ENCODE measurements at places on chromosomes 6 and 20.
A peak's percentile ranks its signal among the peaks of the same experiment; 100 is the strongest.

- no peak for DNase-seq
Observed at GRCh38 chr6:148143771-148144170, 198.9 kb upstream of the SASH1 start.

DNA sequence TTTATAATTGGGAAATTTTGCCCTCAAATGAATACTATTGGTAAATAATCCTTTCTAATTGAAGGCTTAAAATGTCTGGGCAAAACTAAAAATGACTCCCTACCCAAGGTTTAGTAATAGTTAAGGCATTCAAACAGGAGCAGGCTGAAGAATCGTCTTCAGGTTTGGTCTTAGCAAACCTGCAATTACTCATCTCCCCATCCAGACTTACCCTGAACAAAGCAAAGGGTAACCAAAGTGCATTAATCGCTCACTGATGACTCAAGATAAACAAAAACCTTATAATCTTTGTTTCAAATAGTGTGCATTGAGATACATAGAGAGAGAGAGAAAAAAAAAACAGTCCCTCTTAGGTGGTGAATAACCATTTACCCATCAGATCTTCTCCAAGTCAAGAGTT lies 225.5 kb downstream of the BMP2 start:
- DNase-seq, result no peak

DNA sequence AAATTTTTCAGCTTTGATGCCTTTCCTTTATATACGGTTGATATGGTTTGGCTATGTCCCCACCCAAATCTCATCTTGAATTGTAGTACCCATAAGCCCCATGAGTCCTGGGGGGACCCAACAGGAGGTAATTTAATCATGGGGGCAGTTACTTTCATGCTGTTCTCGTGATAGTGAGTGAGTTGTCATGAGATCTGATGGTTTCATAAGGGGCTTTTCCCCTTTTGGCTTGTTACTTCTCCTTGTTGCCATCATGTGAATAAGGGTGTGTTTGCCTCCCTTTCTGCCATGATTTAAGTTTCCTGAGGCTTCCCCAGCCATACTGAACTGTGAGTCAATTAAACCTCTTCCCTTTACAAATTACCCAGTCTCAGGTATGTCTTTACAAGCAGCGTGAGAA lies 66.8 kb downstream of the ARHGAP18 start:
- no peak for DNase-seq

DNA sequence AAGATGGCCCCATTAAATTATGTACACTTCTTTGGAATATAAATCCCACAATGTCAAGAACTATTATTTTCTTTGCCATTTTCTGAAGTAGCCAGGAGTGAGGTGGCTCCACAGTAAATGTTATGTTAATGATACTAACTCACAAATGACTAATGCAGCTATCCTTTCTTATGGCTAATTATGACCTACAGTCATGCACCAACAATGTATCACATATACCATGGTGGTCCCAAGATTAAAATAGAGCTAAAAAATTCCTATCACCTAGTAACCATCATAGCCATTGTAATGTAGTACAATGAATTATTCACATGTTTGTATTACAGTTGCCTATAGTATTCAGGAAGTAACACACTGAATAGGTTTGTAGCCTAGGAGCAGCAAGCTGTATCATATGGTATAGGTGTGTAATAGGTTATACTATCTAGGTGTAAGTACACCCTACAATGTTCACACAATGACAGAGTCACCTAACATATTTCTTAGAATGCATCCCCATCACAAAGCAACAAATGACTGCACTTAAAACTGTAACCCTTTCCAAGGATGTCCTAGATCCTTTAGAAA lies 15.3 kb downstream of the ECHDC1 start:
- DNase-seq, result no peak

- peak; percentile 81 for DNase-seq
Observed at GRCh38 chr20:25247000-25247517, 826 bp upstream of the PYGB start.

DNA sequence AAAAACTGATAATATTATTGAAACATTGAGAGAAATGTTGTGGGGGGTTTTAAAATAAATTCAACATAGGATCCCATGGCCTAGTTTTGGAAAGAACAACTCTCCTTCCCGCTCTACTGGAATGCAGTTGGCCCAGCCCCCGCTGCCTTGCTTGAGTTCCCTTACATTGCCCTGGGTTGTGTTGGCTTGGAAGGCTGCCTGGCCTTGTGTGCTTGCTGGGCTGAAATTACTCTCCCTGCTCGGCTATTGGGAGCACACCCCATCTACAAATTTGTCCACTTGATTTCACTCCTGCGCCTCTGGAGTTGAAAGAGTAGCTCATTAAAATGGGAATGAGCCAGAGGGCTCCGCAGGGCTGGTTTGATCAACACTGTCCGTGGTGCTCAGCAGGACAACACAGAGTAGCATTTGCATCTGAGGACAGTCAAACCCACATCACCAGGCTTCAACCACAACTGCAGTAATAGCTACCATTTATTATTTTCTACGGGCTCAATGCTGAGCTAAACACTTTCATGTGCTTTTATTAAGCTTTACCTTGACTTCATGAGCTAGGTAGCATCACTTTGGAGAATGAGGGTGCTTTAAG lies 35.2 kb downstream of the DOK5 start:
- no peak for DNase-seq

- no peak for DNase-seq
Observed at GRCh38 chr20:56249244-56249955, 868 bp downstream of the MC3R start.

- no peak for DNase-seq
Observed at GRCh38 chr20:64133951-64134407, 26.6 kb upstream of the NPBWR2 start.

- no peak for DNase-seq
Observed at GRCh38 chr6:143581835-143582480, 70.4 kb upstream of the FUCA2 start.

DNA sequence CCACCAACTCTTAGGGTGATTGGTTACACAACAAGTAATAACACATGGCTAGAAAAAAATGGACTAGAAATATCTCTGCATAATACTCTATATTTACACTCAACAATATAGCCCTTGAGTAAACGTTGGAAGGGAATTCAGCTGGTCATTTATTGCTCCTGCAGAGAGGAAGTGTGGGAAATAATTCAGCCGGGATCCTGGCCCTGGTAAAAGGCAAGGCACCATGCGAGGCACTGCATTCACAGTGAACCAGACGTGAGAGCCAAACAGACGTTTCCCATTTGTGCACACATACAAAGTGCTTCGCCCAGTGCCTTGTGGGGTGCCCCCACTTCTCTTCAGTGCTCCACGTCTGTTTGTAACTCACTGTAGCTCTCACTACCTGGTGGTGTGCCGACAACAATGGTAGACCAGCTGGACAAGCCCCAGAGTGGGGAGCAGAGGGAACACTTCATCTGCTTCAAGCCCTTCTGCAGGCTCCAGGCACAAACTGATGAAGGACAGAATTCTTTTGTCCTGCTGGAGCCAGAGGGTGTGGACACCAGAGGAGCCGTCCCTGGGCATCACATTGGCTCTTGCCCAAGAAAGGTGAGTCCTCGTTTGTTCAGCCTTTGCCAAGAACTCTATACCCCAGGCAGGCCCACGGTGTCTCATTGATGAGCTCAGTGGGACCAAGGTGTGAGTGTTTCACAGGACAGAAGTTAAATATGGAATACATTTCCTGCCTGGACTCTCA lies 18.8 kb downstream of the SYNDIG1 start:
- DNase-seq, result no peak

DNA sequence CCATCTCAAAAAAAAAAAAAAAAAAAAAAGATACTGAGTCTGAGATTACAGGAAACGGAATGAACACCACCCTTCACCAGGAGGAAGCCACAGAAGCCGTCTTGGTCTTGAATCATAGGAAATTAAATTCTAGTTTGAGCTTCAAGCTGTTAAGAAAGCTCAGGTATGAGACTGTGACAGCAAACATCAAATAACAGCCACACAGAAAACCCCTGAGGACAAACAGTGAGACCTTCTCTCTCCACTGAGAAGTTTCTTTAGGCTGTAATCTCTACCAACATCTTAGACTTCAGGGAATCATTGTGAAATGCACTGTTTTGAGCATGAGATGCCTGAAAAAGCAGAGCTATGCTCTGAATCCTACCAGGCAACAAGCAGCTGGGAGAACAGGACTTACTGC lies 30.8 kb downstream of the PDE10A start:
- DNase-seq, result no peak

- no peak for DNase-seq
Observed at GRCh38 chr6:39835821-39836295, 43.7 kb downstream of the DAAM2 start.

GRCh38 chr20:36480456-36481048 lies 60.8 kb upstream of the MYL9 start:
- DNase-seq, result no peak

DNA sequence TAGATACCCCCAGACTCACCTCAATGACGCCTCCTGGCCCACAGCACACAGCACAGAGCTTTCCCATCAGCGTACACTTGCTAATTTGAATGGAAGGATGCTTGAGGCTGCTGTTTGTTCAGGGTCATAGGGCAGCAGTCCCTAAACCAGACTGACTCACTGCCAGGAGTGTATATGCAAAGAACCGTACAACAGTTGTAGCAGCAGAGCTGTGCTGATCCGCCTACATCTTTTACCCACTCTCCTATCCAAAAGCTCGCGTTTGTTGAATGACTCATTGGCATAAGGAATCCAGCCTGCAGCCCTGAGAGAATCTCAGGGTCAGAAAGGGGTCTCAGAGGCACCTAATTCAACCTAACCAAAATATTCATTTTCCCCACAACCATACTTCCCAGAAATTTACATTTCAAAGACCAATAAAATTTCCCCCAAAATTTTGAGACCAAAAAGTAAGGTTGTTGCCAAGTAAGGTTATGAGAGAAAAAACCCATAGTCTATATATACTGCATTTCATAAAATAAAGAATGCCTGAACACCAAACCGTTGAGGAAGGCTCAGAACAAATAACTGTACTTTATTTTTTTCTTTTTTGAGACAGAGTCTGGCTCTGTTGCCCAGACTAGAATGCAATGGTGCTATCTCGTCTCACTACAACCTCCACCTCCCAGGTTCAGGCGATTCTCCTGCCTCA lies 35.3 kb upstream of the CCND3 start:
- DNase-seq, result no peak

DNA sequence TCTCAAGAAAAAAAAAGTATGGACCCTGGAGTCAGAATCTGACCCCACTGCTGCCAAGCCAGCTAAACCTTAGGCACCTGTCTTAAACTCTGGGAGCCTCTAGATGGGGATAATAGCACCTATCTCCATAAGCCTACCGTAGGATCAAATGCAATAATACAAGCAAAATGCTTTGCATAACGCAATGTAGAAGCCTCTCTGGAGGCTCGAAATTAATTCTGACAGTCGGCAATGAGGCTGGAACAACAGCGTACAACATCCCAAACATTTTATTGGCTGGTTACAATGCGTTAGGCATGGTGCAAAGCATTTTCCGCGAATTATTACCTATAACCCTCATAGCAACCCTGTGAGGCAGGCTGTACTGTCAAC lies 521 bp downstream of the CDK5RAP1 start:
- no peak for DNase-seq

GRCh38 chr20:13205425-13205824 lies 15.6 kb upstream of the ISM1 start:
- DNase-seq, result no peak

- DNase-seq, result no peak
Observed at GRCh38 chr6:31037169-31037568, 26.9 kb downstream of the MUC22 start.

GRCh38 chr6:110233770-110234374 lies 53.6 kb downstream of the CDC40 start:
- no peak for DNase-seq

DNA sequence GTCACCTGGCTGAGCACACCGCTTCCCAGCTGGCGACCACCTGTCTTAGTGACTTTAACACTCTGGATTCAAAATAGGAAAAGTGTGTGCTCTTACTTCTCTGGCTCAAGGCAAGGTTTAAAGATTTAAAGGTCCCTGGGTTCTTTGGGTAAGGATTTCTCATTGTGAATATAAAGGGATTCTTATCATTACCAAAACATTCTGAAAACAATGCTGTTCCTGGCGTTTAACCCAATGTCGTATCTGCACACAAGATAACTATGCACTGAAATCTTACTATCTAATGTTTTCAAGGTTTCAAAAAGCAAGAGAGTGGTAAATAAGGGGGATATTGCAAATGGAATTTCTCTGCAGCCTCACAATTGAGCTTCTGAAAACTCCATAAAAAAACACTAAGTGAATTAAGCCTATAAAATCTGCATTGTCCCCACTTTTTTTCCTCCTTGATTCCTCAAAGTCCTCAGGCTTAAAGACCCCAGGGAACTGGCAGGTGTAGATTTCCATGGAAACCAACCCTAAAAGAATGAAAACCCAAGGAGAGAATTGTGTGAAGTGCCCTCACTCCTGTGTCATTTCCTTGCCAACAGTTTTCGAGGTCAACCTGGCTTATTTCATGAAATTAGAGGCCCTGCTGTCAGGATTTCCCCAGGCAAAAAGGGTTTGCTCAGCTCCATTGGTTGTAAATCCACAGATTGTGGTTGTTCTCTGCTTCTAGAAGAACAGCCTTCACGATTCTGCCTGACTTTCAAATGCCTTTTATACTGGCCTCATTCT lies 44.0 kb downstream of the BMP2 start:
- DNase-seq, result no peak

DNA sequence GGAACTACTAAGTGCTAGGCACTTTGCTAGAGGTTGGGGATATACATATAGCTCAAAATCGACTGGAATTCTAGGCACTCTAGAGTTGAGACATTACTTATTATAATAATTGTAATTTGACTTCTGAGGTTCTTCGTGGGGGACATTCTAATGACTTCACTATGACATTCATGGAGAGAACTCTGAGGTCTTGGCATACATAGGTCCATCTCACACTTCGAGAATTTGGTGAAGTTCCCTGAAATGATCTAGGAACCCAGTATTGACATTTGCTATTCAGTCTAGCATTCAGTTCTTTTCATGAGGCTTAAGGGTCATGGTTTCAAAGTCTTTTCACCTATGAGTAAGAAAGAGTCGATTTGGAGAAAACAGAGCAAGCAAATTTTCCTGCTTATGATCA lies 446.6 kb upstream of the JAG1 start:
- DNase-seq, result no peak
